ENCODE measurements at places on chromosomes 6 and 20.

DNA sequence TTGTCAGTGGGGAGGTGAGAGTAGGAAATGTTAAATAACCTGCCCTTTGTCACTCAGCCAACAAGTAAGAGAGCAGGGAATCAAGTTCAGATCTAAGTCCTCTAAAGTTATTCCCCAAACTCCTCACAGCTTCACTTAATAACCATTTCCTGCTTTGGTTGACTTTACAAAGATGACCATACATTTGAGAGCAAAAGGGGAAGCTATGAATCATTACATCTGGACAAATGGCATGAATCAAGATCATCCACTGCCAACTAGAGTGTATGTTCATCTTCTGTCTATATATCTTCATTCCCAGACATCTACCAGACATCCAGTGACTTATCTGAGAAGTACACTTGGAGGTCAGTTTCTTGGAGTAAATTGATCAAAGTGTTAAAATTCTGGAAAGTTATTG is 15.1 kb upstream of the HIVEP2 start:
- DNase-seq, result no peak

- no peak for DNase-seq
Observed at GRCh38 chr20:62412194-62413024, 5.3 kb upstream of the CABLES2 start.

GRCh38 chr6:105609375-105609991 is 206.6 kb upstream of the PREP start:
- no peak for DNase-seq

DNA sequence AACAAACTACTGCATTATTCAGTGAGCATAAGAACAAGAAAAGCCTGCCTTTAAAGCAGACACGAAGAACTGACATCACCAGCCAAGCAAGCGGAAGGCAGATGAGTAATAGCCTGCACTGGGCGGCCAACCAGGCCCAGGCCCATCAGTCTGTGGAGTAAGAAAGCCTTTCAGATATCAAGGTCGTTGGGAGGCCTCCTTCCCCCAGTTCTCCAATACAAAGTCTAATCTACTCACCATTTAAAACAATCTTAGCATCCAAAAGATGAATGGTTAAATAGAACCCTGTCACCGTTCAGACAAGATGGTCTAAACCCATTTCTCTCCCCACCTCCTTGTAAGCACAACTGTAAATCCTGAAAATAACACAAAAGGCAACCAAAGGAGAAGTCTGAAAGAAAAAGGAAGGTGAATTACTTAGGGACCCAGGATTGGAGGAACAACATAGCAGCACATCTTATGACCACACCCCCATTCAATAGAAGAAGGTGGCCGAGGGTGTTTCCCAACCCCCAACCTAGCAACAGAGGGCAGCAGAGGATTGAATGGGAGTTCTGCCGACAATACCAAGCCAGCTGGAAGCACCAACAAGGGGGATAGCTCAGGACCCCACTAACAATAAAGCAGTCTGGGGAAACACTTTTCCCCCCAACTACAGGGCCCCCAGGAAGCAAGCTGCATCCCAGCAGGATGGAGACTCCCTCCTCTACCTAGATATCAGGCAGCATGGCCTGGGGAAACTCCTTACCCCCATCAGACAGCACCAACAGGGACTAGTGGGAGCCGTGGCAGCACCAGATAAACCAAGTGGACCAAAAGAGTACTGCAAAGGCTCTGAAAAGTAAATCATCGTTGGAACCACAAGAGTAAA is 67.9 kb downstream of the ZHX3 start:
- DNase-seq, result peak; percentile 7

Data from GDM1 (cell line).